NCI-H187 treated with DMSO at 0.1 percent for 48 hours (cell line): ENCODE measurements at places on chromosomes 1 and 21.

GRCh38 chr1:98920441-98921110 is 84.1 kb downstream of the PLPPR5 start:
- no peak for DNase-seq

DNA sequence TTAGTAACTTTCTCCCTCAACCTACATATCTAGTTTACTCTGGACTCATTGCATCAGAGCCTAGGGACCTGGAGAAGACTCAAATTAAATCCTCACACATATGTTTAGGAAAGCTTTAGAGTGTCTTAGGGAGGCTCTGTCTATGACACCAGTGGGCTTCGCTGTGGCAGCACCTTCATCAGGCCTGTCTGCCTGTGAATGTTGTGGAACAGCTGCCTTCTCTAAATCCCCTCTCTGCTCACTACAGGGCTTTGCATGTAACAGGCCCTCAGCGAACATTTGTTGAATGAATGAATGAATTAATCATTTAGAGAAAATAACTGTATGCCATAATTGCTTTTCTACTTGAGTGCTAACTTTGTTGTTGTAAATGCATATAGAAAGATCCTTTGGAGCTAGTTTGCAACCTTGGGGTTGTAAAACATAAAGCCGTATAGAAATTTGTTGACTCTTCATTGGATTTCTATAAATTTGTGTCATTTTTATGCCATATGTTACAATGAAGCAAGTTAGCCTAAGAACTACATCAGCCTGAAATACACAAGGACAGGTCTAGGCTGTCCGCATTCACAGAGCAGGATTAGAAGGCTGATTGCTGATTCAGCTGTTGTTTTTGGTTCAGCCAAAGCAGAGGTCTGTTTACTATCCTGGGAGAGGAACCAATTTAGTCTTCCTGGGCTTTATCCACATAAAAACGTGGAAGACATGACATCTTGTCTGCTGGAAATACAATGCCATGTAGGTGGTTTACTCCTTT is 238.0 kb downstream of the ASTN1 start:
- no peak for DNase-seq

DNA sequence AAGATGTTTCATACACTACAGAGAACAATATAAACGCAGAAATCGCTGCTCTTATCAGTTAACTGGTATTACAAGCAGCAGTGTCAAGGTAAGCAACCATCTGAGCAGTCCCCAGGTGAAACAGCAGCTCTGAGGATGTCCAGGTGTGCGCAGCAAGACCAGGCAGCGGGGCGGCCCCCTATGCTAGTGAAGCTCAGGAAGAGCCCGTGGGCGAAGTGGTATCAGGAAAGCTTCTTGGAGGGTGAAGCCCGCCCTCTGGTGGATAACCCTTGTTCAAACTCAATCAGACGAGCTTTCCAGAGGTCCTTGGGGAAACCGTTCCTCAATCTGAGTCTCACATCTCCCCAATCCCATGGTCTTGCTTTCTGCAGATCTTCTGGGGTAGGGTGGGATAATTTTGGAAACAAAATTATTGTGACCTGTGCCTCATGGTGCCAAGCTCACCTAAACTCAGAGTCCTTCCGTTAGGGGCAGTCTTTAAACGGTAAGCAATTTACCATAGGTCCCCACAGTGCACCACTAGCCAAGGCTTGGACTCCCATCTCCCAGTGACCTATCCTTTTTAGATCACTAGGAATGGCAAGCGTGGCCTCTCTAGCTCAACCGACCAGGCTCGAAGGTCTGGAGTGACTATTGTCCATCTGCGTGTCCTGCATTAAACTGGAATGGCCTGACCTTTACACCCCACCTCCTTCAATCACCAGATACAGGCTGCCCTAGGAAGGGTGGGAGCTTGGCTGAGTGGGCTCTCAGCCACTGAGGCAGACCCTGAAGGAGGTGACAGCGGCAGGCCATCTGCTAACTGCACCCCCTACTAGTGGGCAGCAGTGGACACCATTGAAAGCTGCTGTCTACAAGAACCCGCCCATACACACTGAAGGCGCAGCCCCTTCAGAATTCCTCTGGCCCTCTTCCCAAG is 13.6 kb upstream of the FAM110D start:
- peak; percentile 77 for DNase-seq

GRCh38 chr1:201781437-201781836 is 47.5 kb upstream of the IPO9 start:
- no peak for DNase-seq

DNA sequence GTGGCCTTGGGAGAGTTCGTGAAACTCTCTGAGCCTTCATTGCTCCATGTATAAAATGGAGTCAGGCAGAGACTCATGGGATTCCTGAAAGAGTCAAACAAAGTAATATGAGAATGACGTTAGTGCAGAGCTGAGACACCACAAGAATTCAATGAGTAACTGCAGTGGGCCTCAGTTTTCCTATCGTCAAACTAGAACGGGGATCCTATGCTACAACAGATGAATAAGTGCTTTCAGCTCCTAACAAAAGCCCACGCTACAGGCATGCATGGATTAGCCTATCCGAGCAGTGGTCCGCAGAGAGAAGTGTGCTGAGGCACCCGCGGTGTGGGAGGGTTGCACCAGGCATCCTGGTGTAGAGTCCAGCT is 124.7 kb downstream of the SYF2 start:
- no peak for DNase-seq

GRCh38 chr1:3283849-3284248 is 170.6 kb upstream of the ARHGEF16 start:
- DNase-seq: no peak

GRCh38 chr1:70762386-70762785 is 285.2 kb downstream of the PTGER3 start:
- DNase-seq: no peak

- no peak for DNase-seq
Observed at GRCh38 chr21:15801352-15801863, 71.6 kb downstream of the USP25 start.

DNA sequence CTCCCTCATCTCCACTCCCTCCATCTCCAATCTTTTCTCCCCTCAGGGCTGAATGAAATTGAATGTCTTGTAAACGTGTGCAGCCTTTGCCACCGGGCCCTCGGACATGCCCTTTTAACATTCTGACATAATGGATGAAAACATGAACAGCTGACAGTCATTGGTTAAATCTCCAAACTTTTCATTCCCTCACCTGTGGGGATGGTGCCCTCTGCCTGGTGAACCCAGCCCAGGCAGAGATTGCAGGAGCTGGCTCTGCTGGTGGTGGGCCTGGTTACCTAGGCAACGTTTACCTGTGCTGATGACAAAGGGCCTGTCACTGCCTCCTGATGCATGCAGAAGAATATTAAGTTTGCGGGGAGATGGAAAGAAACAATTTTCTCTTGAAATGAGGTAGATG is 21.3 kb downstream of the ST6GALNAC3 start:
- DNase-seq: no peak

DNA sequence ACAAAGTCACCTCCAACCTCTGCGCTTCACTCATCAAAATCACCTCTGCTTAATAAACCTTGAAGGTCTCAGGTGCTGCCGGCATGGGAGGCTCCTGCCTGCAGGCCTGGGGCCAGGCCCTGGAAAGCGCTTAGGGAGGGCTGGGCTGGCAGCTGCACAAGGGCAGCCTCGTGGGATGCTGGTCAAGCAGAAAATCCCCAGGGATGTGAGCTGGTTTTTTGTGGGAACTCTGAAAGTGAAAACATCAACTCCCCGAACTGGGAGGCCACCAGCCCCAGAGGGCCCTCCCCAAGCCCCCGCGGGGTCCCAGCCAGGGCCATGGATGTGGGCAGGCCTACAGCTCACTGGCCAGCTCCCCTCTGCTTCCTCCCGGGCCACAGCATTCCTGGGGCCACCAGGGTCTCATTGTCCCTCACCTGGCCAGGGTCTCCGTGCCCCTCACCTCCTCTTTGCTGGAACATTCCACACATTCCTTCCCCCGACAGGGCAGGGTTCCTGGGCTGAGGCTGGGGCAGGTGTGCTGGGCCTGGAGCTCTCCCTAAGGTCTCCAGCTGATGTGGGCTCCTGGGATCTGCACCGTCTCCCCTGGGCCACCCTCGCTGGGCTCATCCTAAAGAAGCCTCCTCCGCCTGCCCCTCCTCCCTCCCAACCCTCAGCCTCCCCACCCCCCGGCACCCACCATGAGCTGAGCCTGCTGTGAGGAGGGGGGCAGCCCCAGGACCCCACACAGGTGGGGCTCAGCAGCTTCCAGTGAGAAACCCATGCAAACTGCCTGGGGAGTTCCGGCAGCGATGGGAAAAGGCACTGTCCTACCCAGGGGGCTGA is 36.0 kb upstream of the POFUT2 start:
- no peak for DNase-seq

GRCh38 chr1:4101459-4102161 is 201.5 kb upstream of the C1orf174 start:
- DNase-seq: no peak

GRCh38 chr1:116067566-116067890 is 43.7 kb upstream of the MAB21L3 start:
- DNase-seq: no peak

GRCh38 chr1:222769181-222769580 is 32.2 kb downstream of the FAM177B start:
- no peak for DNase-seq

DNA sequence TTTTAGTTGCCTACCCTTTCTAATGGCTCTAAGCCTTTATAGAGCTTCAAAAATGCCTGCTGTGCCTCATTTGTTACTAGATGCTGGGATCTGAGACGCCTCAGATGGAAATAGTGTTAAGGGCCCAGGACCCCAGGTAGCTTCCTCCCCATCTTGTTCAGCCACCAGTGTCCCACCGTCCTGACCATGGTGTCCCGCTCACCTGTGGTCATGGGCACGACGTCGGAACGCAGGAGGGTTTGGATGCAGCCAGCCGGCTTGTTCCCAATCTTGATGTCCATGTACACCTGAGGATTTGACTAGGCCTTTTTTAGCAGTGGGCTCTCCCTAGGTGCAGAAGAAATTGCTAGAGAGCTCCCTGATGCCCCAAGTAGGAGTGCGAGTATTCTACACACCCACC is 31.1 kb downstream of the PABPC4 start:
- no peak for DNase-seq

DNA sequence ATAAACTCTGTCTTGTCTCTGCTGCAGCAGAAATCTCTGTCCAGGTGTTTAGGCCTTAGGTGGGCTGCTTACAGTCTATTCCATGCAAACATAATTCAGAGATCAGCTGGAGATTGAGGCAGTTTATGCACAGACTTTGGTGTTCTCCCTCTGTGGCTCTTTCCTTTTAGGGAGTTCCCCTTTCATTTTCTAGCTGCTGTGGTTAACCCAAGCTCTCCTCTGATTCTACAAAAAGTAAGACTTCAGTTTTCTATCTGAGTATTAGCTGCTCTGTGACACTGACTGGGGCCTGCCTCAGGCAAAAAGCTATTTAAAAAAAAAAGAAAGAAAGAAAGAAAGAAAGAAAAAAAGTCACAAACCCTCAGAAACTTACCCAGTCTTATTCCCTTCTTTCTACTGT is 211.1 kb downstream of the CAMTA1 start:
- DNase-seq: no peak

GRCh38 chr1:17232759-17233661 is 15.9 kb upstream of the PADI3 start:
- no peak for DNase-seq

DNA sequence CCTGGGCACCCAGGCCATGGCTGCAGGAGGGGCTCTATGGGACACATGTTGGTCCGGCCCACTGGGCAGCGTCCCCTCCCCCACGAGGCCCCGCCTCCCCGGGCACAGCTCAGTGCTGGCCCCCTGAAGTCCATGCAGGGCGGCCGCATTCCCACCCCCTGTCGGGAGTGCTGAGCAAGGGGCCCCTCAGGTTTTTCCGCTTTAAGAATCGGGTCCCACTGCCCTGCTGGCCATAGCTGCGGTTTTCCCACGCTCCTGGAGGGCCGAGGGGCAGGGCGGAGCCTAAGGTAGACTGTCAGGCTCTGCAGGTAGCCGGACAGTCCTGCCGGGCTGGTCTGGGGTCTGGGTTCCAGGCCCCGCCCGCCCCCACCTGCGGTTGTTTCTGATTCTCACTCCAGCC is 43.5 kb upstream of the CCDC27 start:
- DNase-seq: no peak

DNA sequence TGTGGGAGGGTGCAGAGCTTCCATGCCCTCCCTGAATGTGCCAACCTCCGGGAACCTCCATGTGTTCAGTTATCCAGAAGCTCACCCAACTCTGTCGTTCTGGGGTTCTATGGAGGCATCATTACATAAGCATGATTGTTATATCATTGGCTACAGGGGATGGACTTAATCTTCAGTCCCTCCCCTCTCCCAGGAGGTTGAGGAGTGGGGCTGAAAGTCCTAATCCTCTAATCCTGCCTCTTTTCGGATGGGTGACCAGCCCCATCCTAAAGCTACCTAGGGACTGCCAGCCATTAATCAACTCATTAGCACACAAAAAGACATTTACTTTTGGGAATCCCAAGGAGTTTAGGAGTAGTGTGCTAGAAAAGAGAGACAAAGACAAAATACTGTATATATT is 32.0 kb upstream of the PSEN2 start:
- no peak for DNase-seq

GRCh38 chr1:103087256-103087655 is 21.1 kb downstream of the COL11A1 start:
- no peak for DNase-seq

- no peak for DNase-seq
Observed at GRCh38 chr1:18922848-18923755, 20.7 kb upstream of the ALDH4A1 start.

DNA sequence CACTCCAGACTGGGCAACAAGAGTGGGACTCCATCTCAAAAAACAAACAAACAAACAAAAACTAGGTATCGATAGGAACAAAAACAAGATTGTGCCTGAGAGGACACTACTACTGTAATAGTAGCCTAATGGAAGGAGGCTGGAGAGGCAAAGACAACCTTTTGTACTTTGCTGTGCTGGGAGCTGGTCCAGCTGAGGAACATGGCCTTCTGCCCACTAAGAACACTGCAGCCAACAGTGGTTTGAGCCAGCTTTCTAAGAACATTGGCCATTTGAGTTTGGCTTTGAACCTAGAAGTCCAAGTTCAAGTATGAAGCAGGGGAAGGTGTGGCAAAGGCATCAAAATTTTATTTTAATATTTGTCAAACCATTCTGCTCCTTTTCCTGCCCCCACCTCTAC is 22.7 kb upstream of the RGS8 start:
- DNase-seq: no peak

DNA sequence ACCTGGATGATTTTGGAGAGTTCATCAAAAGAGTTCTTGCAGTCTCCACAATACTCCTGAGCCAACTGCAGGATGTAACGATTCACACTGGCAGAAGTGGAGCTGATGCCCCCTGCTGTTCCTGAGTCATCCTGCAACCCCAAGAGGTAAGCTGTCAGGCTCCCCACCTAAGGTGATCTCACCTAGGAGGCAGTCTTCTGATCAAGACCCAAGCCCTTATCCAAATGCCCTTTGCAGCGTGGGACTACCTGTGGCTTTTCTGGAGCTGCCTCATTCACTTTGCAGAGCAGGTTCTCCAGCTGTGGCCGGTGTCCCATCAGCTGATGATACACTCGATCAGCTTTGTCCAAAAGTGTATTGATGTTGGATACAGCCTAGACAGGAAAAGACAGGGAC is 96.4 kb downstream of the UBR4 start:
- no peak for DNase-seq

GRCh38 chr1:17922833-17923232 is 167.7 kb downstream of the ACTL8 start:
- DNase-seq: peak; percentile 55
